K562 (cell line): ENCODE measurements at places on chromosomes 3 and 15. TPM values are rescaled to one million over a fixed set of nuclear protein-coding genes. Genes with fewer than 3 reads are reported as not detected.

GATM gene
- total RNA-seq, result 0.58 and 0.89 TPM in 2 replicates

CD80 gene
- total RNA-seq, result 4.4 and 4.8 TPM in 2 replicates

DNA sequence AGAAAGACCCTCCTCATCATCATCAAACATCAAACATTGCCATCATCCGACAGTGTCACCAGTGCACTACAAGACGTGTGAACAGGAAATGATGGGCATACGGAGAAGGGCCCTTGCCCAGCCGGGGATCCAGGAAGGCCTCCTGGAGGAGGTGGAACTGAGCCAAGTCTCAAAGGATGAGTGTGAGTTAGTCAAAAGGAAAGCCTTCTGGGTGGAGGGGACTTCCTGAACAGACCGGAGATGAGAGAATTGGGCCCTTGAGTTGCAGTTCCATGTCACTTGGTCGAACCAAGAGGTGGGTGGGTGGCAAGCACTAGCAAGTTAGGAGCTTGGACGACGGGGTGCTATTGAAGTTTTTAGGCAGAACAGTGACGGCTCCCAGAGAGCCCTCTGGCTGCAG is 8.5 kb downstream of the SEMA4B start:
- H3K4me3 ChIP-seq, result no peak overlapping the region
- H3K36me3 ChIP-seq, result peaks cover 74% of the 10 kb centered on the region; the same call in 2 of the 3 replicates
- no peak overlapping the region for H3K27ac ChIP-seq
- DNase-seq, result no peak

DNA sequence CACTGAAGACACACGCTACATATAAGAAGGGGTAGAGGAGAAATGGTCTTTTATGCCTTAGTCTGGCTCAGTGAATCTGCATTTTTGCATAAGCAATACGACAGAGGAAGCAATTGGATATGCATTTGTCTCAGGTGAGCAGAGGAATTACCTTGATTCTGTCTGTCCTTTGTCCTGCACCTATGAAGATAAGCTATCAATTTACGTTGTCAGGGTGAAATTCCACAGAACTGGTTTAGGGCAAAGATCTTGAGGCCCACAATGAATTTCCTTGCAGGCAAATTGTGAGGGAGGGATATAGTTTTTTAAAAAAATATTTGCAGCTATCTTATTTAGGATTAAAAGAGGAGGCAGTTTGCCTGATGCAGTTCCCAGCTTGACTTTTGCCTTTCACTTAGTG is 31.6 kb upstream of the MASP1 start:
- DNase-seq, result no peak
- H3K4me3 ChIP-seq, result no peak overlapping the region
- no peaks in the 10 kb centered on the region for H3K36me3 ChIP-seq
- no peaks in the 10 kb centered on the region; the same call in 2 of the 3 replicates for H3K4me1 ChIP-seq
- H3K27ac ChIP-seq, result no peak overlapping the region
- no peaks in the 10 kb centered on the region; the same call in 1 of the 2 replicates for H3K27me3 ChIP-seq

GRCh38 chr15:39746176-39746575 is 36.5 kb downstream of the FSIP1 start:
- H3K27ac ChIP-seq, result no peak overlapping the region
- no peaks in the 10 kb centered on the region for H3K36me3 ChIP-seq
- DNase-seq, result no peak
- H3K4me3 ChIP-seq, result no peak overlapping the region

DNA sequence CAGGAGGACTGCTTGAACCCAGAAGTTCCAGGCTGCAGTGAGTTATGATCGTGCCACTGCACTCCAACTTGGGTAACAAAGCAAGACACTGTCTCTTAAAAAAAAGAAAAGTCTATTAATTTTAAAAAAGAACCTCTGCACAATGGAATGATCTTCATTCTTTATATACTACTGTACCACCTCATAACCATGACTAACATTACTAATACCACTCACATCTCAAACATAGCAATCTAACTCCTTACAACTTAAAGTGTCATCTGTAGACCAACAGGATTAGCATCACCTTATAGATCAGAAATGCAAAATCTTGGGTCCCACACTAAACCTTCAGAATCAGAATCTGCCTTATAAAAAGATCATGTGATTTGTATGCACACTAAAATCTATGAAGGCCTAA is 48.8 kb upstream of the MAP4 start:
- peaks cover 4% of the 10 kb centered on the region; the same call in 2 of the 3 replicates for H3K4me1 ChIP-seq
- H3K27ac ChIP-seq, result no peak overlapping the region
- H3K27me3 ChIP-seq, result no peaks in the 10 kb centered on the region
